ENCODE measurements at places on chromosomes 1 and 21.

- no peak for DNase-seq
These were observed 7.3 kb downstream of the NDUFV3 start for GRCh38 chr21:42900446-42900845.

GRCh38 chr1:40078512-40079333, 18.3 kb downstream of the PPT1 start:
- DNase-seq: peak; percentile 63

GRCh38 chr1:231590453-231591198, 36.0 kb upstream of the DISC1 start:
- peak; percentile 33 for DNase-seq

- no peak for DNase-seq
These were observed 139.6 kb downstream of the PLPP3 start for GRCh38 chr1:56439610-56440264.

- DNase-seq: no peak
These were observed 69.6 kb downstream of the DMAP1 start for GRCh38 chr1:44282704-44283426.

GRCh38 chr1:4494558-4494957, 159.9 kb upstream of the AJAP1 start:
- peak; percentile 7 for DNase-seq

DNA sequence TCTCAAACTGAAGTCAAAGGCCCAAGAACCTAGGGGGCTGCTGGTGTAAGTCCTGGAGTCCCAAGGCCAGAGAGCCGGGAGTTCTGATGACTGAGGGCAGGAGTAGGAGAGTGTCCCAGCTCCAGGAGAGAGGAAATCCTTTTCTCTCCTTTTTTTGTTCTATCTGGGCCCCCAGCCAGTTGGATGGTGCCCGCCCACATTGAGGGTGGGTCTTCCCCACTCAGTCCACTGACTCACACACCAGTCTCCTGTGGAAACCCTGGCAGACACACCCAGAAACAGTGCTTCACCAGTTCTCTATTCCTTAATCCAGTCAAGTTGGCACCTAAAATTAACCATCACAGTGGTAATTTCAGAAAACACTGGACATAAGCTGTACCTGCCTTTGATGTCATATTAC, 12.7 kb upstream of the WDR26 start:
- DNase-seq: no peak
